Cerebellar nuclear complex (tissue), 1 donor: ENCODE measurements at places on chromosomes 1 and 21.

- DNase-seq = no peak
These were observed 148.0 kb upstream of the ZRANB2 start for GRCh38 chr1:71228742-71229365.

- DNase-seq = no peak
These were observed 47.8 kb downstream of the SKI start for GRCh38 chr1:2275796-2276536.

- no peak for DNase-seq
These were observed at the start of gene IL24 for GRCh38 chr1:206897175-206897574. Gene IL24, plus strand, starts transcription at chr1:206897443. Its CDS starts 390 bp downstream, at chr1:206897833.

GRCh38 chr1:6486433-6487011, 4.9 kb downstream of the PLEKHG5 start:
- no peak for DNase-seq

GRCh38 chr1:40252601-40253000, 4.9 kb downstream of the TMCO2 start:
- no peak for DNase-seq

- DNase-seq = no peak
These were observed 19.9 kb upstream of the WDR26 start for GRCh38 chr1:224454402-224455055.

GRCh38 chr1:28976248-28976647, 61.9 kb downstream of the EPB41 start:
- no peak for DNase-seq

GRCh38 chr1:95236784-95237575, 3.0 kb downstream of the RWDD3 start:
- DNase-seq = no peak

- DNase-seq = no peak
These were observed 101.6 kb downstream of the C4BPA start for GRCh38 chr1:207205614-207206061.

- DNase-seq = no peak
These were observed 25.2 kb downstream of the SLC66A1 start for GRCh38 chr1:19337289-19337688.

DNA sequence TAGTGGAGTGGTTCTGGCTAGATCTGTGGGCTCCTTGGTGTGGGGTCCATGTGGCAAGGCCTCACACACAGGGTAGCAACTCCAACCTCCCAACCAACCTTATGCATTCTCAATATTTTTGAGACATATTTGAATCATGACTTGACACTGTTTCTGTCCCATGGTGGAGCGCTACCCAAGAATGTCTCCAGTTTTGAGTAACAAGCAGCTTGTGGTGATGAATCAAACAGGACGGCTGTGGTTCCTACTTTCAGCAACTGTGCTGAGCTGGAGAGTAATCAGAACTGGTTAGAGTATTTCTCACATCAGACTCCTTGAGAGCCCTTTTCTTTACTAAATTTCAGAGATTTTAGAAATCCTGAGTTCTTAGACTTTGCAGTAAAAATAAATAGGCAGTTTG, 3.1 kb downstream of the LCE3D start:
- no peak for DNase-seq

DNA sequence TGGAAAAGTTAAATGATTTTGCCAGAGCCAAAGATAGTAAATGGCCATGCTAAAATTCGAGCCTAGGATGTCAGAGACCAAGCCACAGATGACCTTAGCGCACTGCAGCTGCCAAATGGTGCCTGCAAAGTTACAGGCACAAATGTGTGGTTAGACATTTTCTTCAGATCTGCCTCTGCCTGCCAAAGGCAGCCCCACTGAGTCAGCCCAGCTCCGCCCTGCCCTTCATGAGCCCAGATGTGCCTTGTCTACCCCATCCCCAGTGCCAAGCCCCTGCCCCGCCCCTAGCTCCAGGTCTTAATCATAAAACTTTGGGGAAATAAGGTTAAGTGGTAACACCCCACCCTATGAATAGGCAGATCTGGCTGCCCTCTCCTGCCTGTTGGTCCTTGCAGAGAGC, 105.9 kb downstream of the DTL start:
- DNase-seq = no peak

GRCh38 chr1:1752636-1753606, 25.3 kb downstream of the NADK start:
- no peak for DNase-seq

- no peak for DNase-seq
These were observed 422.7 kb downstream of the SIPA1L2 start for GRCh38 chr1:232207073-232207866.

- DNase-seq = no peak
These were observed 115.7 kb downstream of the SLC5A9 start for GRCh38 chr1:48338257-48338656.
